ENCODE measurements at places on chromosomes 1 and 21.
A peak's percentile ranks its signal among the peaks of the same experiment; 100 is the strongest.

- no peak for DNase-seq
These were observed at the start of gene PLA2G4A for GRCh38 chr1:186828611-186829454. Gene PLA2G4A, plus strand, starts transcription at chr1:186828949. Its CDS starts 25,406 bp downstream, at chr1:186854355.

DNA sequence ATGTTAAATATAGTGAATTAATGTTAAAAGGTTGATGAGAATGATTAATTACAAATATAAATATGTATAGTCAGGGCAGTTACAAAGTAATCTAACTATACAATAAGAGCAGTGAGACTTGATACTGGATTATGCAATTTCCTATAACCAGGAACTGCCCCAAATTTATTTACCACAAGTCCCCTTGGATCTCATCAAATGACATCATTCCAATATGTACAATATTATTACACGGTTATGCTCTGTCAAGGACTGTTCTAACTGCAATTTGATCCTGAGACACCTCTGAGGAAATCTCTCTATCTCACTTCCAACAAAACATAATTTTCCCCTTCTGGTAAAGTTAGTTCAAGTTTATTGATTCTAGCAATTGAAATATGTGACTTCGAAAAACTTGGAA is 917.6 kb downstream of the NCAM2 start:
- no peak for DNase-seq

DNA sequence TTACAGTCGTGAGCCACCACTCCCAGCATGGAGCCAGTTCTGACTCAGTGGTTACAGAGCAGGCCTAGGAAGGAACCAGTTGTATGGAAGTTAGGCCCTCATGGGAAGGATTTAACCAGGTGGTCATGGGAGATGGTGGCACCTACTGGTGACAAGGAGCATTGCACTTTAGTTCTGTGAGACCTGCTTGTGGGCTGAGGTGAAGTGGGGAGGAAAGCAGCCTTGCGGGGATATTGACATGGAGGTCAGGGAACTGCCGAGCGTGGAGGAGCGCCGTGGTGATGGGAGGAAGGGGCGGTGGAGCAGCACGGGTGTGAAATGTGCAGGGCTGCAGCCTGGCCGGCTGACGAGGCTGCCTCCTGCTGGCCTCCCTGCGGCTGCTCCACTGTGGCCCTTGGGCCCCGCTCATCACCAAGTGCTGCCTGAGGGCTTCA is 100.4 kb downstream of the GALNT2 start:
- peak; percentile 25 for DNase-seq

DNA sequence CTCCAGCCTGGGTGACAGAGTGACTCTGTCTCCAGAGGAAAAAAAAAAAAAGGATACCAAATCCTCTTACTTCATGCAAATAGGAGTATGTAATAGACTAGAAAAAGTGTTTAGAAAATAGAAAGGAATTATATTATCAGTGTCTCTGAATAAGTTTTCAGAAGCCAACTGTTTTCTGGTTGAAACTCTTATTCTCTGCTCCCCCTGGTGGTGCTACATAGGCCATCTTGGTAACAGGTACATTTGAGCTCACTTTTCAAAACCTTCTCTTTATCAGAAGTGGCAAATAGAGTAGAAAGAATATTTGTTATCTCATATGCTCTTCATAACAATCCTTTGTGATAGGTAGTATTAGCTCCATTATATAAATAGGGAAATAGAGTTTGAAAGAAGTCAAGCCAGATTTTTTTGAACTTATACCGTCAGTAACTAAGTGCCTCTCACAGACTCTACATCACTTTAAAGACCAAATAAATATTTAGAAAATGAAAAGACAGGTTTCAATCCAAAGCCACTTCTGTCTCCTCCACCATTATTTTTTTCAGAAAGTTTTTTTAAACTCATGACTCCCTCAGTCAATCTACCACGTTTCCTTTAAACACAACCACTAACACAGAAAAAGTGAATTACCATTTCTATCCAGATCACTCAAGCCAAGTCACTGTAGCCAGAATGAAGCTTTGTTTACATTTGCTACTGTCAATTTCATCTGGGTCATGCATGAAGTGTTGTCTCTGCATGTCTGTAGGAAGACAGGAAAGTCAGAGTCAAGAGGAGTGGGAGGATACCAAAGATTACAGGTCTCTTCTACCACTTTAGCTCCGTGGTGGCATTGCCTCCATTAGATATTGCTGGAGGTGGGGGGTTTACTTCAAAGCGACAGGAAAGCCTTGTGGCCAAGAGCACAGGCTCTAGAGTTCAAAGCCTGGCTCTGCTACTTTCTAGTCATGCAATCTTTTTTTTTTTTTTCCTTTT is 45.6 kb downstream of the IL23R start:
- DNase-seq = no peak

GRCh38 chr1:59771361-59771760 is 43.4 kb upstream of the HOOK1 start:
- DNase-seq = no peak

DNA sequence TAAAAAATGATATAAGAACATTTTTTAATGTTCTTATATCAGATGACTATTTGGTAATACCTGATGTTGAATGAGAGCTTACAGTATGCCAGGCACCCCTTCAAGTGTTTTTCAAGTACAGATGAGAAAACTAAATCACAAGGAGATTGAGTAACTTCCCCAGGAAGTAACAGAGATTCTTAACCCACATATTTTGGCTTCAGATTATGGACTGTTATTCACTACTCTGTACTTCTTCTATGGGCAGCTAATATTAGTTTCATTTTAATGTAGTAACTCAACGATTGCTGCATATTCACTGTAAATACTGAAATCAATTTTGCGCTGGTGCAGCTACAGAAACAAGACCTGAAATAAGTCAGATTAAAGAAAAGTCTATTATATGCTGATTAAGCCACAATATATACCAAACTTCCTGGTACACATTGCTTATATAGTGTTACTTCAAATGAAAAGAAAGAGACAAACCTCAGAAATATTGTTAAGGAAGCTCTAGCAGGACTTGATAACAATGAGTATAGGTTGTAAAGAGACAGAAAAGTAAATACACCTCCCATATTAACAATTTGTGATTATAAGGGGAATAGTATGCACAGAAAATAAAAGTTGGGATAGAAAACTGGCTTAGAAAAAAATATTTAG is 19.7 kb downstream of the DPYD start:
- no peak for DNase-seq

- no peak for DNase-seq
These were observed 8.5 kb upstream of the MATN1 start for GRCh38 chr1:30731806-30732276.

GRCh38 chr1:54160351-54160750 is 7.6 kb upstream of the CDCP2 start:
- no peak for DNase-seq

DNA sequence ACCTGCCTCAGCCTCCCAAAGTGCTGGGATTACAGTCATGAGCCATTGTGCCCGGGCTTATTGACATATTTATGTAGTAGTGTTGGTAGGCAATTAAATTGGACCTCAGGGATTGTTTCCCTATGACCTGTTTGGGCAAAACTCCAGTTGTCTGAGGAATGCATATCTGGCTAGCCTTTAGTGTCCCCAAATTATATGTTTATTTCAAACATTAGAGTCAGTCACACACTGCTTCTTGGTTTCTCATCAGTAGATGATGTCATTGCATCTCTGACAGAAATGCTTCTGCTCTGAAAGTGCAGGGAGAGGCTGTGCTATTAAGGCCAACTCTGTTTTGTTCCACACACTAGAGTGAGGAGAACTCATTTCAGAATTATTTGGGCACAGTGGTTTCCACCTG is 12.5 kb downstream of the PIP5K1A start:
- no peak for DNase-seq

DNA sequence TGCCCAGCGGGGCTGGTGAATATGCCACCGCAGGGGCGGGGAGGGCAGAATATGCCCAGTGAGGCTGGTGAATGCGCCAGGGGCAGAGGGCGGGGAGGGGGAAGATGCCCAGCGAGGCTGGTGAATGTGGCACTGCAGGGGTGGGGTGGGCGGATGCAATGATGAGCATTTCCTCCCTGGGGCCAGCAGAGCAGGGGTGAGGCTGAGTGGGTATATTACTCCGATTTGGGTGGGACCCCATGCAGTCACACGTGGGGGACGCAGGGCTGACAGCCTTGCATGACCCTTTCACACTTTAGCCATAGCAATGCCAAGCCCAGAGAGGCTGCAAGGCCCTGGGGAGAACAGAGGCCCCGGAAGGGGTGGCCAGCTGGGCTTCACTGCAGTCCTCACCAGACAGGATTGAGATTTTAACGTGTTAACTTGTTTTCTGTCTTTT is 9.3 kb upstream of the SLX9 start:
- DNase-seq = no peak

DNA sequence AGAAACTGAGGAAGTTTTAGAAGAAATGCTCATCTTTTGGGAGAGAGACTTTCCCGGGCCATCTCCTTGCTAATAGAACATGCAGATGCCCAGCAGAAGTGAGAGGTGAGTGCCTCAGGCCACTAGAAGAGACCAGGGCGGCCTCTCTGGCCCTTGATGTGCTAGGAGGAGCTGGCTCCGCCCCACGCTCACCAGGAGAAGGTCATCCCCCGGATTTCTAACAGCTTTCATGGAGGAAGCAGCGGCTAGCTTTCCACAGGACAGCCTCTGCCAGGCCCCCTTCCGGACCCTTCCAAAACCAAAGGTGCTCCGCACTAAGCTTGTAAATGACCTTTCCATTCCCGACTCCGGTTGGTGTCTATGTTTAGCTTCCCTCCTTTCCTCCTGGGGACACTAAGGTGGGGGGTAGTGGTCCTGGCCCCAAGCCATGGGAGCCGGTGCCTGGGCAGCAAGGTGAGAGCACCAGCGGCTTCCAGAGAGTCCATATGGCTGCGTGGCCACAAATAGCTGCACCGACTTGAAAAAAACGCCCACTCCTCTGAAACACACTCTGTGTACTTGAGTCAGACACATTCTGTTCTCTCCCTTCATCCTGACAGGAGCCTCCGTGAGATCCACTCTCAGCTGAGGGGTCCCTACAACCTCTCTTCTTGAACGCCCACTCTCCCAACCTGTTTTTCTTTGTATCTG is 249.9 kb downstream of the TNR start:
- no peak for DNase-seq

DNA sequence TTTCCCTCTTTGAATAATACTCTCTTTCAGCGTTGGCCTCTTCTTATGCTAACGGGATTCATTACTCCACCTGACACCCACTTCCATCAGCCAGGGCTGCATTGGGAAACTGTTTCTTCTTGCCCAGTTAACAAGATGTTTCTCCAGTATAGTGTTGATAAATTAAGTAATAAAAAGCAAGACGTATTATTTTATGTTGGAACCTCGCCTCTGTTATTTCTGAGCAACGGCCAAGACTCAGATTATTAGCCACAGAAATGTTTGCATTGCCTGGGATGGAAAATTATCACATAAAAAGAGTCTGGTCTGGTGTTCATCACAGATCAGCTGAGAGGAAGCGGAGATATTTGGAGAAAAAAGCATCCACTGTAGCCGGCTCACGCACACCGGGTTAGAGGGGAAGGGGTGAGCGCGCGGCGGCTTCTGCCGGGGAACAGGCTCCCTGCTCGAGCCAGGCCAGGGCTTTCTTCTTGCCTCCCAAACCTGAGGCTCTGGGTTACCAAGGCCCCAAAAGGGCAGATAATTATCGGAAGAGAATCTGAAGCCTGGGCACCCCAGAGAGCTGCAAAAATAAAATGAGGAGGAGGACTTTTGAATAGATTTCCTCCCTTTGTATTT is 189.5 kb downstream of the PRDM16 start:
- no peak for DNase-seq

GRCh38 chr1:43933386-43934100 is at the start of gene ARTN:
Gene ARTN, plus strand, starts transcription at chr1:43933801. Its CDS starts 1,856 bp downstream, at chr1:43935657.
- DNase-seq = no peak

- no peak for DNase-seq
These were observed 28.9 kb downstream of the OBSCN start for GRCh38 chr1:228236744-228237143.

GRCh38 chr1:168907053-168907452 is 178.0 kb upstream of the DPT start:
- DNase-seq = no peak

GRCh38 chr1:51729156-51729823 is 112.4 kb downstream of the OSBPL9 start:
- DNase-seq = peak; percentile 67

- no peak for DNase-seq
These were observed 1.6 kb upstream of the KLHDC9 start for GRCh38 chr1:161096530-161096929.

- no peak for DNase-seq
These were observed 2.2 kb downstream of the CLIC6 start for GRCh38 chr21:34670962-34671348.
